Activated T-helper 1 cell treated with anti-CD3 and anti-CD28 coated beads, Interleukin-12 subunit alpha, Interleukin-12 subunit beta, Interleukin-2, Interleukin-4 antibody, amounts not matched to agents 30 ng/mL and 10 ng/mL and 1 ng/mL, durations not matched to agents 14 hours and 24 hours and 36 hours (primary cell): ENCODE measurements at places on chromosomes 13 and 19. TPM values are rescaled to one million over a fixed set of nuclear protein-coding genes. Genes with fewer than 3 reads are reported as not detected.

DNA sequence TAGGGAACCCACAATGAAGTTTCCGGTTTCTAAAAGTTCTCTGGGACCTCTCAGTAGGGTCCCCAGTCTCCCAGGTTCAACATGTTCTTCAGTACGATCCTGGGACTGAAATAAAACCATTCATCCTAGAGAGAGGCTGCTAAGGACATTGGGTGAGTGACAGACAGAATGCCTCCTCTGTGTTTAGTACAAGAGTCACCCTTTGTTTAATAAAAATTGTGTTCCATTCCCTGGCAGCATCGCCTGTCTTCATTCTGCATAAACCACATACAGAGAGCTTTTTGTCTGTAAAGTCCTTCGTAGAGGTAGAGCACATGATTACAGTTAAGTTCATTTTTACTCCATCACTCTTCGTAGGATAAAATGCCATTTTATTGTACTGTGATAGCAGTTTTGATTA is 95.3 kb upstream of the GPR12 start:
- no peak for DNase-seq

DNA sequence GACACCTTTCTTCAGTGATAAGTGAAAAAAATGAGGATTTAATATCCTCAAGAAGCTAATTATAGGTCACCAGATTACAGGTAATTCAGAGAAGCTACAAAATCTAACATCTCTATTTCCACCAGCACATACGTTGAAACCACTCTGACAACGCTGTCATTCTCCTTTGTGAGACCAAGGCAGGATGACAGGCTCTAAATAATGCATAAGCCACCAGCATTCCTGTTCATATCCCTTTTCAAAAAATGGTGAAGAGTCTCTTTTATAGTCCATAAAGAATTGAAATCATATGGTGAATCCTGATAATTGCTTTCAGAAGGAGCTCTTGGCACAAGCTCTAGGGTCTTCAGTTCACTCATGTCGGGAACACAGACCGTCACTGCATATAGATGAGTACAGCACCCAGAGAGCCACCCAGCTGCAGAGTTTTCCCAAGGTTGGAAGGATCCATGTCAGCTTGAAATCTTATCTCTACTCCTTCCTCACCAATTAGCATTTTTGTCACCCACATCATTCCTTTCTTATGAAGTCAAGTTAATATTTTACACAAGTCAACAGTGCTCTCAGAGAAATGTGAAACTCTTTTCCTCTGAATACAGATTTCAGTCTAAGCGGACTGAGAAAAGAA is 431.4 kb downstream of the TBC1D4 start:
- no peak for DNase-seq

DNA sequence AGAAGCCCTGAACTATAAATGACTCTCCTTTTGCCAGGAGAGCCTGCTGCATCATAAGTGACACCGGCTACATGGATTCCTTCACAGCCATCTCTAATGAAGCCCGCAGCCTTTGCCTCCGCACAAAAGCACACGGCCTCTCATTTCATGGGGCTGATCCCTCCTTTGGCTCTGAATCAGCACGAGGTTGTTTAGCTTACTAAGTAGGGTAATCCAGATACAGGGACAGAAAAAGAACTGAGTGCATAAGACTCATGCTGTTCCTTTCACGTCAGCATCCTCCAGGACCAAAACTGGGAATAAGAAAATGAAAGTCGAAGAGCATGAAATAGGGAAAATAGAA is 136.3 kb downstream of the DCT start:
- DNase-seq, result no peak

DNA sequence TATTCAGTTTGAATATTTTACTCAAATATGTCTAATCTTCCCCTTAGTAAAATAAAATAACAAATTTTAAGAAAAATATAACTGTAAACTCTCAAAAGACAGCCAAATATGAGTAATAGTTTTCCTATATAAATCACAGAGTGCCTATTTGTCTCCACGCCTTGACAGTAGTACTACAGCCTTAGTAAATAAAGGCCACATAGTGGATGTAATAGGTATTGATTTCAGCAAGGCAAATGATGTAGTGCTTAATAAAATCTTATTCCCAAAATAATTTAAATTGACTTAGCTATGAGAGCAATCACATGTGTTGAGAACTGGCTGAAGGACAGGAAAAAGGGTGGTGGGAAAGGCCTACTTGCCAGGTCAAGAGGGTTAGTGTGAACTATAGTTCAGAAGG is 747.2 kb downstream of the OLFM4 start:
- DNase-seq, result no peak

The MAMSTR gene
- total RNA-seq, result 1.4 and 1.7 TPM in 2 replicates

The C1QTNF9B gene
- not detected in 2 replicates for total RNA-seq

- DNase-seq, result no peak
These were observed 162.0 kb downstream of the EFNB2 start for GRCh38 chr13:106373304-106373988.

DNA sequence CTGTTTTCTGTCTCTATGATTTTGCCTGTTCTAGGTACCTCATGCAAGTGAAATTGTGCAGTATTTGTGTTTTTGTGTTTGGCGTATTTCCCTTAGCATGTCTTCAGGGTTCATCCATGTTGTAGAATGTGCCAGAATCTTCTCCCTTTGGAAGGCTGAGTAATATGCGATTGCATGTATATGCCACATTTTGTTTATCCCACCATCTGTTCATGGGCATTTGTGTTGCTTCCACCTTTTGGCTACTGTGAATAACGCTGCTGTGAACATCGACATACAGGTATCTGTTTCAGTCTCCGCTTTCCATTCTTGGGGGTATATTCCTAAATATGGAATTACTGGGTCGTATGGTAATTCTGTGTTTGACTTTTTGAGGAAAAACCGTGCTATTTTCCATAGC is 190.0 kb downstream of the ATP8A2 start:
- no peak for DNase-seq

DNA sequence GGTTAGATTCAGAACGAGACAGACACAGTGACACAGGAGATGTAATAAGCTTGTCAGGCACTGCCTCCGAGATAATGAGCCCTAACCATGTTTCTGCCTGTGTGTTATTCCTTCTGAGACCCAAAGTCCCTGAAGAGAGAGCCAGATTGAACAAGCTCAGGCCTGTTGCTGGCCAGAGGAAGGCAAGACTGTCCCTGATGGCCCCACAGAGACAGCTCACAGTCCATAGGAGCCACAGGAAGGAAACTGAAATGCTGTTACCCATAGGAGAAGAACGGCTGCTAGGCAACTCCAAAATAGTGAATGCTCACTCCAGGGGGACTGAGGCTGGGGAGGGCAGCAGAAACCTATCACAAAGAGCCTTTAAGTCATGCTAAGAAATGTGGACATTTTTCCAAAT is 31.8 kb upstream of the RFXAP start:
- no peak for DNase-seq

GRCh38 chr13:92260363-92260762 is 861.9 kb downstream of the GPC5 start:
- DNase-seq, result no peak

GRCh38 chr13:110138700-110139036 is 168.3 kb downstream of the COL4A1 start:
- no peak for DNase-seq

The UHRF1 gene
- 142 and 143 TPM in 2 replicates for total RNA-seq

The ZNF177 gene
- 0.18 TPM in 1 of 2 replicates, not detected in the other for total RNA-seq

- no peak for DNase-seq
These were observed 29.2 kb upstream of the GARRE1 start for GRCh38 chr19:34224996-34225658.

- DNase-seq, result no peak
These were observed 14.0 kb downstream of the ELL start for GRCh38 chr19:18507727-18508440.

DNA sequence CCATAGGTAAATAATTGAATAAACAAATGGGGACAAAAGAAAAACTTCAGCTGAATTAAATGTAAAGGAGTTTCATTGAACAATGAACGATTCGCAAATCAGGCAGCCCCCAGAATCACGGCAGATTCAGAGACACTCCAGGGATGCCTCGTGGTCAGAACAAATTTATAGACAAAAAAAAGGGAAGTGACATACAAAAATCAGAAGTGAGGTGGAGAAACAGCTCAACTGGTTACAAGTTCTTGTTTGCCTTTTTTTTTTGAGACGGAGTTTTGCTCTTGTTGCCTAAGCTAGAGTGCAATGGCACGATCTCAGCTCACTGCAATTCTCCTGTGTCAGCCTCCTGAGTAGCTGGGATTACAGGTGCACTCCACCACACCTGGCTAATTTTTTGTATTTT is 5.7 kb downstream of the ZNF566 start:
- DNase-seq, result no peak

- no peak for DNase-seq
These were observed at the start of gene PPFIA3 for GRCh38 chr19:49119411-49120324. Gene PPFIA3 (plus strand): TSS chr19:49119544. CDS start chr19:49127874, 8,330 bp downstream.

DNA sequence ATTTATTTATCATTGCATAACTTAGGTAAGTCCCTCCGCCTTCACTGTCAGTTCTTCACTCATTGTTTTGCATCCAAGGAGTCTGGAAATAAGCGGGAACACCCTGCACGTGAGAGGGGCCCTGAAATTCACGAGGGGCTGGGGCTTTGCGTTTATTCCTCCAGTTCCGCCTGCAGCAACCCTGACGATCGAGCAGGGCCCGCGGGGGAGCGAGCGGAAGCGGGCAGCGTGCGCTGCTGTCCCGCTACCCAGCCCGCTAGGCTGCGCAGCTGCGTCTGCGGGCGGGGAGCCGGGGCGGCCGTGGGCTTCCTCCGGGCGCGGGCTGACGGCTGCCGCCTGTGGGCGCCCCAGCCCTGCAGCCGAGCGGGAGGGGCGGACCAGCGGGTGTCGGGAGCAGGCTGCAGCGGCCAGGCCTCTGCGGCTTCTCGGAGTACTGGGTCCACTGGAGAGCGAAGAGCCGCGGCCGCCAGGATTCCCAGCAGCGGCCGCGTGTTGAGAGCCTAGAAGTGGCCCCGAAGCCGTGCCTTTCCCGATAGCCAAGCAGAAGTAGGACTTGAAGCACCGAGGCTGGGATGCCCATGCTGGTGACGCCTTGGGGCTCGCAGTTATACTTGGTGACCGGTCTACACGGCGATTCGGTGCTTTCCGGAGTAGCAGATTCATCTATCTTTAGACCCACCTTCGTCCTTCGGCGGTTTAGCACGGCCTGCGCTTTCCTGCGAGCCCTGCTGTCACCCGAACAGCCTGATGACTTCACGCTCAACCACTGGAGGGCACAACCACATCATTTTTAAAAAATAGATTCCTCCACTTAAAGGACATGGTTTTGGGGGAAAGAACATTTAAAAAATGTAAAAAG is 32.9 kb upstream of the SACS start:
- DNase-seq, result peak; percentile 40

The ZNF880 gene
- total RNA-seq, result 5.4 and 12.5 TPM in 2 replicates

- DNase-seq, result no peak
These were observed 690.8 kb upstream of the ARGLU1 start for GRCh38 chr13:107258599-107259187.

DNA sequence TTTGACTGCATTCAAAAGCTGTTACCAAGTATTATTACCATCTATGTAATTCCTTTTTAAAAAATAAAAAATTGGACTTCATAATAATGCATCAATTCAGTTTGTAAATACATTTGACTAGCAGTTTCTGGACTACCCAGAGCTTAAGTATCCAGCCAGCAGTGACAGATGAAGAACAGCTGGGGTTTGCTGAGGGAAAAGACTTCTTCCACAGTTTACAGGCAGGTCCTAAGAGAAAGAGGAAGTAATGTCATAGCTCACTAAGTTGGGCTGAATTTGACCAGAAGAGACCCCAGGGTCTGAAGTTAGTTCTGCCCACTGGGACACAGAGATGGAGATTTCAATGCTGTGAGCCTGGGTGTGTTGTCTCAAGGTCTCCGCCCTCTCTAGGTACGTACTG is 96.4 kb downstream of the MBNL2 start:
- DNase-seq, result no peak

GRCh38 chr19:43619262-43620060 is at the start of gene ZNF428:
Gene ZNF428 (minus strand): TSS chr19:43619629. CDS start chr19:43614304, 5,325 bp downstream.
- peak; percentile 86 for DNase-seq

The N4BP2L1 gene
- 17.7 and 20.0 TPM in 2 replicates for total RNA-seq

DNA sequence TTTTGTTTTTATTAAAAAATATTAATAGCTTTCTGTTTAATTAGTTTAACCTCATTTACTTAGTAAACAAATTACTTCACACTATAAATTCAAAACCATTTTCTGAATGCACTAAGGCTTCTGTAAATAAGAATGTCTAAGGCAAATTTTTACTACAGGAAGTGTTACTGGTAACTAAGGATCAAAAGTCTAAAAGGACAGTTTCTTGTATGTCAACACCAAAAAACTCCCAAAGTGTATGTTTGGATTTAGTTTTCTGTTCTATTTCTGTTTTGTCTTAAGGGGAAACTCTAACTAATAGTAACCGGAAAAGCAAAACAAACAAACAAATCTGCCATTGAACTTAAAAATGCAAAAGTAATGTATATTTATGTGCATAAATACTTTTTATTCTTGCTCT is 24.7 kb downstream of the PRR20E start:
- DNase-seq, result no peak
